Activated CD8-positive, alpha-beta T cell treated with anti-CD3 and anti-CD28 coated beads for 36 hours (primary cell): ENCODE measurements at places on chromosomes 11 and 22.

GRCh38 chr22:17303441-17303839 lies 65.8 kb upstream of the CECR2 start:
- DNase-seq, result no peak

DNA sequence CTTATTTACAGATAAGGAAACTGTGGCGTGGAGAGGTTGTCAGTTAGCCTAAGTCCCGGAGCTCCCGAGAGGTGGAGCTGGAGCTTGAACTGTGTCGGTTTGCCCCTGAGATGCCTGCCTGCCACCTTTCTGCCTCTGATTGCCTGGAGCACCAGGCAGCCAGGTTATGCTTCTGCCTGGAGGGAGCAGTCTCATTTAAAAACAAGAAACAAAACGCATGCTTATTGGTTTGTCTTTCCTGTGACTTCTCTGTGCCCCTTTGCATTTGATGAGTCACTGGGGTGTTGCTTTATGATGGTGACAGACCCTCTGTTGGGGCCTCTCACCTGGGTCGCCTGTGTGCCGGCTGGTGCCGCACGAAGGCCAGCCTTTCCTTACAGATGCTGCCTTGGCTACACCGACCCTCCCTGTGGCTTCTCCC lies 12.2 kb downstream of the AP2A2 start:
- DNase-seq, result peak; percentile 27

DNA sequence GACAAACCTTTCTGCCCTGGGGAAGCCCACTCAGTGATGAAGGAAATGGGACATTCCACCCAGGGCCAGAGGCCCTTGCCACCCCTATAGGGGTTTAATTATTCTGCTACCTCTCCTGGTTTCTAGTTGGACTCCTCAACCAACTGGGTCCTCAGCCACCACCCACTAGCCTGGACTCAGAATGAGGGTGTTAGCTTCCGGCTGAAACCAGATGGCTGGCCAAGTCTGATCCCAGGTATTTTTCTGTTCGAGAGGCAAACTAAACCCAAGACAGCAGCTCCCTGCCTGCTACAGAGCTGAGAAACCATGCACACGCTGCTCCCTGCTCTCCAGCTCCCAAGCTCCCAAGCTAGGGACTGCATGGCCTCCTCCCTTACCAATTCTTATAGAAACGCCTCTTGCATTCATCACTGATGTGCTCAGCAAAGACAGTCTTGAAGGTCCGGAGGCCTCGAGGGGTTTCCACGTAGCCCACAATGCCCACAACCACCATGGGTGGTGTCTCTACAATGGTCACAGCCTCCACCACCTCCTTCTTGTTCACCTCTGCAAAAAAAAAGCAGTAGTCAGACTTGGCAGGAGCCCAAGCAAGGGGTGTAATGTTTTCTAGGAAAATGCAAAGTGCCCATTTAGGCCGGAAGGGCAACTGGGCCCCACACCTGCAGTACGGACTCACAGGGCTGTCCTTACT lies 2.2 kb downstream of the RPL3 start:
- peak; percentile 67 for DNase-seq

DNA sequence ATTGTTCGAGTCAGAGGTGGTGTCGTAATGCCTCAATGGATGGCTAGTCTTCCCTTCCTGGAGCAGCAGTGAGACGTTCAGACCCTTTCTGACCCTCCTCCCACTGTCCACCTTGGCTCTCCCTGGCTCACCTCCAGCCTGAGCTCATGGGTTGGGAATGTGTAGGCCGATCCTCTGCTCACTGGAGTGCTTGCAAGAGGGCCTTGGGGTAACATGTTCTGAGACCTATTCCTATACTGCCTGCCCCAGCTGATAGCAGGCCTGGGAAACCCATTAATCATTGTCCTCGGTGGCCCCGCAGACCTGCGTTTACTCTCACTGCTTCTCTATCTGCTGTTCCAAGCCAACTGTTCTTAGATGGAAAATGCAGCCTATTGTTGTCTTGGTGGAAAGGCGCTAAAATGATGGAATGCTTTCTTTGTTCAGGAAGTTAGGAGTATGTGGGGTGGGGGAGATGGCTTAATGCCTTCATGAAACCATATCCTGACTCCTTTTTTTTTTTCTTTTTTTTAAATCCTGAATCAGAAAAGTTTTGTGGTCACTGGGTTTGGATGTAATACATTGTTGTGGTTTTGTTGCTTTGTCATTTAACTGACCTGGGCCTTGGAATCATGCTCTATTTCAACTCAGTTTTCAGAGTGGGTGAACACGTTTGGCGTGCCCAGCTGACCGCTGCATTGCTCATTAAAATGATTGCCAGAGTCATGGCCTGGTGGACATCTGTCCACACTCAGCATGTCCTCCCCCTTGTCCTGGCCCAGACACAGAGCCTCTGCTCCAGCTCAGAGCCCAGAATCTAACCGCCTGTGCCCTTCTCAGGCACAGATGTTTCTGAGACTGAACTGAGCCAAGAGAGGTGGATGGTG lies 72.5 kb downstream of the MICAL2 start:
- DNase-seq, result no peak

- DNase-seq, result no peak
These were observed 3.4 kb downstream of the KIRREL3 start for GRCh38 chr11:126997196-126997595.

GRCh38 chr22:25496396-25497064 lies 67.9 kb upstream of the GRK3 start:
- no peak for DNase-seq

DNA sequence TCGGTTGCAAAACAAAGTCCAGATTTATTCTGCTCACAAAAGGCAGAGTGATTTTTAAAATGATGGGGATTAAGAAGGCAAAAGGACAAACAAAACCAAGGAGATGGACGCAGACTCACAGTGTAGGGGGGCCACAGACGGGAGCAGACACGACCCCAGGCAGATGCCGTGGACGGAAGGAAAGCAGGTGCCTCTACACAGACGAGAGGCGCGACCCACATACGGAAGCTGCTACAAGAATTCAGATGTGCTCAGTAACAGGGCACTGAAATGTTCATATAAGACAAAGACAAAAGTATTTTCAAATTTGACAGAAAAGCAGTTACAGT lies 148.9 kb downstream of the BRD1 start:
- no peak for DNase-seq

DNA sequence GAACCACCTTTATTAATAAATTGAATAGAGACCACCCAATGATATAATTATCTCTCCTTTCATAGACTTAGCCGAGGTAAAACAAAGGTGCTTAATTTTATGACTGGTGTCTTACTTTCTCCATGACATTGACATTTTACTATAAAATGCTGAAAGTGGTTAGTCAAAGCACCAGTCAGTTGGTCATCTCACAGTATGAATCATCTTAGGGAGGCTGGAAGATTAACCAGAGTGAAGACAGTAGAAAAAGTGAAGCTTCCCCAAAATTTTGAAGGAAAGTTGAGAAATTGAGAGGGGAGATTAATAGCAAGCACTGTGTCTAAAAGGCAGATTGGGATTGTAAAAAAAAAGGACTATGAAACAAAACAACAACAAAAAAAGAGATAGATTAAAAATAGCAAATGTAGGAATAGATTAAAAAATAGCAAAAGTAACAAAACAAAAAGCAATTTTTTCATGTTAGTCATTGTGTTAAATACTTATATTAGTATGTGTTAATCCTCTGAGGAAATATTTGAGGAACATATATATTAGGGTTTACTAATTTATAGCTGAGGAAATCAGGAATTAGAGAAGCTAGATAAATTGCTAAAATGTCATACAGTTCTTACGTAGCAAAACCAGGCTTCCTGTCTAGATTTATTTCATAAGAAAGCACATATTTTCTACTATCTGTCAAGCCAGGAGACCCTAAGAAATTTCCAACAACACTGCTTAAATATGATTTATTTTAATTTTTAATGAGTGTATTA lies 557.3 kb upstream of the ANO5 start:
- DNase-seq, result no peak

- no peak for DNase-seq
These were observed 278.9 kb upstream of the NARS2 start for GRCh38 chr11:78853521-78853920.

DNA sequence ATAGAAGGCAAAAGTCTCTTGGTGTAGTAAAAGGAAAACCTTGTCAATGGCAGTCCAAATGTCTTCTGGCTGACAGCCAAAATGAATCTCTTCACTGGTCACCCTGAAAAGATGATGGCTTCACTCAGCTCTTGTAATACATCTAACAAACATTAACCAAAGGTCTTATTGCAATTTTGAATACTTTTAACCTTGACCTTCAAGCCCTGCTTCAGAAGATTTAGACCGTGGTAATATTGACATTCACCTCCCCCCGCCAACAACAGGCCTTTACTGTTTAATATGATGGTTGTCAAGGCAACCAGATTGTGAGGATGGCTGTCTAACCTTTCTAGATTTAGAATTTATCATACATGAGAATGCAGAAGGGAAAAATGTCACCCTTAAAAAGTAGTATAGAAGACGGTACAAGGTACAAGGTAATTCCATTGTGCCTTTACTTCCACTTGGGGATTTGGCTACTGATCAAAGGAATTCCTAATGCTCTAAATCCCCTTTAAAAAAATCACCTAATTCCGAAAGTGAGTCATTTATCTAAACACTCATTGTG lies 342.3 kb downstream of the LARGE1 start:
- no peak for DNase-seq

GRCh38 chr11:32071811-32072210 lies 19.1 kb upstream of the RCN1 start:
- DNase-seq, result no peak

DNA sequence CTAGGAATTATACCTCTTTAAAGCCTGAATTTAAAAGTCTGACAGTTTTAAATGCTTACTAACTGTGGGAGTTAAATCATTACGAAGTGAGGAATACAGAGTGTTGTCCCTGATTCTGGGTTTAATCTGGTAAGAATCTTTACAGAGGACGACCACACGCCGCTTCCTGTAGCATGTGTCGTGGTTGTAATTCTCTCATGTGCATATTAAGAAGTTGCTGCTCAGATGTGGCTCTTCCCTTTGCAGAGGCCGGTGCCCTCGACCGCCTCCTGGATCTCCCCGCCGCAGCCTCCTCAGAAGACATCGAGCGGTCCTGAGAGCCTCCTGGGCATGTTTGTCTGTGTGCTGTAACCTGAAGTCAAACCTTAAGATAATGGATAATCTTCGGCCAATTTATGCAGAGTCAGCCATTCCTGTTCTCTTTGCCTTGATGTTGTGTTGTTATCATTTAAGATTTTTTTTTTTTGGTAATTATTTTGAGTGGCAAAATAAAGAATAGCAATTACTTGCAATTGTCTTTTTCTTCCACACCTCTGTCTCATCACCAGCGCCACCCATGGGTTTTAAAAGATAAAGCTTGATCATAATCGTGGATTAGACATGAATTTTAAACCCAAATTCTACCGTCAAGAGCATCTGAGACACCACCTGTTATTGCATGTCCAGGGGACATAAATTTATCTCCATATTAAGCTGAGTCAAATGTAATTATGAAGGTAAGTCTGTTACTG lies 6.5 kb downstream of the GAL start:
- peak; percentile 67 for DNase-seq

- DNase-seq, result no peak
These were observed 2.6 kb upstream of the NLRP10 start for GRCh38 chr11:7967826-7968225.

DNA sequence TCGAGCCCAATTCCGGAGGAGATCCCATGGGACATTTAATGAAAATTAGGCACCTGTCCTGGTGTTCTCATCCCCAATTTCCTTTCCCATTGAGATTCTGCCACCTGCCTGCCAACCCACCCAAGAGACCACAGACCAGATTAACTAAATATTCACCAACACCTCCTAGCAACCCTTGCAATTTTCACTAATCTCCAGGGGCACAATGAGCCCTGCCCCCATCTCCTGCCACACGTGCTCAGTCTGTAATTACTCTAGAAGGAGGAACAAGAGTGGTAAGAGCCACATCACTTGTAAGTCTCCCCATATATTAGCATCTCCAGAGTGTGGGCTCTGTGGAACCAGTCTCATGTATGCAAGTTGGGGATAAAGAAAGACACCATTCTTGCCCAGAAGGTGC lies 38.0 kb downstream of the IL18BP start:
- no peak for DNase-seq

GRCh38 chr11:107706531-107706930 lies 5.3 kb downstream of the SLN start:
- no peak for DNase-seq

DNA sequence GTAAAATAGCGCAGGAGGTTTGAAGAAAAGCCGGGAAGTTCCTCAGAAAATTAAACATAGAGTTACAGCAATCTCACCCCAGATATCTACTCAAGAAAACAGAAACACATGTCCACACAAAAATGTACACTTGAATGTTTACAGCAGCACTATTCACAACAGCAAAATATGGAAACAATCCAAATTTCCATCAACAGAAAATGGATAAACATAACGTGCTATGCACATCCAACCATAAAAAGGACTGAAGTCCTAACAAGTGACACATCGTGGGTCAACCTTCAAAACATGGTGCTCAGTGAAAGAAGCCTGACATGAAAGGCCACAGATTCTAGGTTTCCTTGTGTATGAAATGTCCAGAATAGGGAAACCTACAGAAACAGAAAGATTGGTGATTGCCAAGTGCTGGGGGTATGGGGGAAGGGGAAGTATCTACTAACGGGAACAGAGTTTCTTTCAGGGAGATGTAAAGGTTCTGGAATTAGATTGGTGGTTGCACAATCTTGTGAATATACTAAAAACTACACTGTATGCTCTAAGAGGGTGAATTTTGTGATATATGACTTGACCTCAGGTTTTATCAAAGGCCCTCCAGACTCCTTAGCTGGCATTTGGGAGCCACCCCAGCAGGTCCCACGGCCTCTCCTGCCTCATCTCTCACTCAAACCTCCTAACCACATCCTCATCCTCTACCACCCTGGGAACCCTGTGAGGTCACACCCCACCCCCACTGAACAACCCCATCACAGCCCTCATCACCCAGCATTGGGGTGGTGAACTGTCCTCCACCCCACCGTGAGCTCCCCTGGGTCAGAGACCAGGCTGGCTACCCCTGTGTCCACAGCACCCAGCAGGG lies 69.2 kb upstream of the PRR5 start:
- DNase-seq, result peak; percentile 58

- DNase-seq, result no peak
These were observed 8.5 kb downstream of the RAB6A start for GRCh38 chr11:73752216-73752867.

DNA sequence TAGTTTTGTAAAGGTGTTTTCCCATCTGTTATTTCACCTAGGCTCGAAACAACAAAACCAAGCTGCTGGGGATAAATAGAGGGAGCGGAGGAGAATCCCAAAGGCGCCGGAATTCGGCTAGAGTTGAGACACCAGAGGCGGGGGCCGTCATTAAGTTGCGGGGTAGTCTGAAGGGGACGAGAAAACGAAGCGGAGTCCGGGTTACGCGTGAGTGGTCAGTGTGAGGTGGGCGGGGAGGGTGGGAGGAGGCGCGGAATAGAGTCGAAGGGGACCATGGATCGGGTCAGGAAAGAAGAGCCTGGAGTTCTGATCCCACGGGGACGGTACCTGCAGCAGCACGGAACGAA lies 361 bp downstream of the SRPRA start:
- DNase-seq, result no peak

DNA sequence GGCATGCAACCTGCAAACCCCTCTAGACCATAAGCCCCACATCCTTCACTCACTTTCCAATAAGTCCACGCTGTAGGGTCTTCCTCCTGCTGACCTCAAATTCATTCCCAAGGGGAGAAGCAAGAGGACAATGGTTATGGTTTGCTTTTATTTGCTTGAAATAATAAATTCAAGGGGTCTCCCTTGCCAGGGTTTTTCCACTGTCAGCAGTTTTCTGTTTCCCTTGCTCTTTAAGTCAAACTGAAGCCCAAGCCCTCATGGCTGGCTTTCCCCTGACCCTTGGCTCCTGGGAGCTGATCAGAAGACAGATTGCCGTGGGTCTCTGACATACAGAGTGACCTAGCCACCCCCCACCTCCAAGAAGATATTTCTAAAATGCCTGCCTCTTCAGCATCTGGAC lies 3.9 kb downstream of the SLC1A2 start:
- no peak for DNase-seq
